ENCODE measurements at places on chromosomes 6 and 20.
A peak's percentile ranks its signal among the peaks of the same experiment; 100 is the strongest.

- DNase-seq: no peak
Observed at GRCh38 chr20:63612276-63612931, 14.5 kb downstream of the GMEB2 start.

GRCh38 chr6:143058987-143059386 lies 1.7 kb upstream of the AIG1 start:
- no peak for DNase-seq

- no peak for DNase-seq
Observed at GRCh38 chr20:33553516-33553915, 63.6 kb downstream of the CBFA2T2 start.

DNA sequence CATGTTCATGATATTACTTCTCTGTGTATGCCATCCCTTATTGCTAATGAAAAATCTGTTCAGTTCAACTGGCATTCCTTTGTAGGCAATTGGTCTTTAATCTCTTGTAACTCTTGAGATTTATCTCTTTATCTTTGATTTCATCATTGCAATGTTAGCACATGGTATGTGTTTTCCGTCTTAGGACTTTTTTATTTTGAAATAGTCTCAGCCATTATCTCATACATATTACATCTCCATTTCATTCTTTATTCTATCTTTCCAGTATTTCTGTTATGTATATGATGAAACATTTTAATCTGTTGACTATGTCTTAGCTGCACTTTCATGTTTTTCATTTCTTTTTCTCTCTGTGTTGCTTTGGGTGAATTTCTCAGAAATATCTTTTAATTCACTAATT lies 58.1 kb downstream of the VSTM2L start:
- no peak for DNase-seq

DNA sequence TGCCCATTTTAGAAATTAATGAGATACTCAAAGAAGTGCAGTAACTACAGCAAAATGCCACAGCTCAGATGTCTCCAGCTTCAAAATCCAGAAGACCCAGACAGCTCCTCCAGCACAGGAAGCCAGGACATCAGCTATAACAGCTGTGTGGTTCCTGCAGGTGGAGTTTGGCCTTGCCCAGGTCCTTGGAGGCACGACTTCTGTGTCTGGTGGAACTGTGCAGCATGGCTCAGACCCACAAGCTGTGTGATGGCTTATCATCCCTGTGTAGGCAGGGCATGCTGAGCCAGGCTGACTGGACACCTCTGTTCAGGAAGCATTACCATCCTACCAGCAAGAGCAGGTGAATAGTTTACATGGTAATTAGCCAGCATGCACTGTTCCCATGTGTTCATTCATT lies 26.5 kb upstream of the CD93 start:
- DNase-seq: no peak

- no peak for DNase-seq
Observed at GRCh38 chr6:41583565-41583964, 37.4 kb downstream of the FOXP4 start.

GRCh38 chr6:33845031-33845745 lies 41.4 kb upstream of the MLN start:
- DNase-seq: no peak

DNA sequence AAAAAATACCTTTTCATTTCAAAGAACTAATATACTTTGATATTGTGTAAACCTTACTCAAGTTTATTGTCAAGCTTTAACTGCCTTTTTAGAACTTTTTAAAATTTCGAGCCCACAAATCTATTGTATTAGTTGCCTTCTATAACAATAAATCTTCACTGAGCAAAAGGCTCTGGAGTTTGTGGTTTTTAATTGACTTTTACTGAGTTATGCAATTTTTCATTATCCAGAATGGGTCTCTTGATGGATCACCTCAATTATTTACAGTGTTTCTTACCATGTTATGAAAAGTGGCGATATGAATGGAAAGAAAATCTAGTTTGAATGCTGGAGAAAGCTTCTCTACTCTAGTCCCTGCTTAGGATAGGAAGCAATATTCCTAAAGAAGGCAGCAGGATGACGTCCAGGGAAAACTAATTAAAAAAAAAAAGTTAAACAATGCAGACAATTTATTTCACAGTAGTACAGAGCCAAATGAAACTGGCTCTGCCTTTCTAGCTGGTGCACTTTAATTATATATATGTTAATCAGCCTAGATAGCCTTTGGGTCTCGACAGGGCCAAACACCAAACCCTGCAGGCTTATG lies 5.0 kb downstream of the ID4 start:
- no peak for DNase-seq

GRCh38 chr6:161162722-161163121 lies 111.1 kb downstream of the AGPAT4 start:
- no peak for DNase-seq

GRCh38 chr20:36102809-36103596 lies 51.5 kb upstream of the EPB41L1 start:
- no peak for DNase-seq

- DNase-seq: no peak
Observed at GRCh38 chr6:158323561-158323958, 11.3 kb downstream of the TULP4 start.

DNA sequence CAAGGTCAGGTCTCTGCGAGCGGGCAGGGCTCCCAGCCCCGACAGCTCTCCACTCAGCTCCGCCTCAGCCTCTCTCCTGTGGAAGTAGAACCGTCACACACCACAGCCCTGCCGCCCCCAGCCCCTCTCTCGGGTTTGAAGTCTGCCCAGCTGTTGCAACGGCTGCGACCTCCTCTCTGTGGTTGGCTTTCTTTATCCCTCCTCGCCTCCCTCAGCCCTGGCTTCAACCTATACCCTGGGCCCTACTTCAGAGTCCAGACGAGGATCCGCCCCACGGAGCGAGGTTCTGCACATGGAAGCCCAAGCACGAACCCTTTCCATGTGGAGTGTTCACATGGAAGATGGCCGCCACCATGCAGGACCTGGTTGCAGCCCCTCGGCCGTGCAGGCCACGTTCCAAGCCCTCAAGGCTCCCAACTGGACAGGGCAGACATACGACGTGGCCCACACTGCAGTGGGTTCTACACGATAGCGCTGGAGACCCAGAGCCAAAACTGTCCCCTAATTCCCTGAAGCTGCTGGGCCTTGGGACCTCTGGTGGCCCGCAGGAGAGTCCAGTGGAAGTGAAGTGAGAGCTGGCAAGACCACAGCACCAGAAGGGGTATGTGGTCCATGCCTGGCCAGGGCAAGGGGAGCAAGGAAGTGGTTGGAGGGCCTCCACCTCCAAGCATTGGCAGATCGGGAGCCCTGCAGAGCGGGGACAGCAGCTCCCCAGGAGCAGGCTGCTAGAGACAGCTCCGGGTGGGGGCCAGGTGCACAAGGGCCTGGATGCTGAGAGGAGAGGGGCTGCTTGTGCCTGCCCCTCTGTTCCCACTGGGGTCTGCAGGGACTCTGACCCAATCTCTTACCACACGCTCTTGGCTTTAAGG lies 69.8 kb downstream of the GINS1 start:
- DNase-seq: no peak

- peak; percentile 32 for DNase-seq
Observed at GRCh38 chr6:1396952-1397868, 7.8 kb downstream of the FOXF2 start.

- DNase-seq: no peak
Observed at GRCh38 chr6:88599571-88599970, 363.8 kb downstream of the RNGTT start.

- no peak for DNase-seq
Observed at GRCh38 chr6:37657112-37657886, 40.4 kb downstream of the MDGA1 start.

DNA sequence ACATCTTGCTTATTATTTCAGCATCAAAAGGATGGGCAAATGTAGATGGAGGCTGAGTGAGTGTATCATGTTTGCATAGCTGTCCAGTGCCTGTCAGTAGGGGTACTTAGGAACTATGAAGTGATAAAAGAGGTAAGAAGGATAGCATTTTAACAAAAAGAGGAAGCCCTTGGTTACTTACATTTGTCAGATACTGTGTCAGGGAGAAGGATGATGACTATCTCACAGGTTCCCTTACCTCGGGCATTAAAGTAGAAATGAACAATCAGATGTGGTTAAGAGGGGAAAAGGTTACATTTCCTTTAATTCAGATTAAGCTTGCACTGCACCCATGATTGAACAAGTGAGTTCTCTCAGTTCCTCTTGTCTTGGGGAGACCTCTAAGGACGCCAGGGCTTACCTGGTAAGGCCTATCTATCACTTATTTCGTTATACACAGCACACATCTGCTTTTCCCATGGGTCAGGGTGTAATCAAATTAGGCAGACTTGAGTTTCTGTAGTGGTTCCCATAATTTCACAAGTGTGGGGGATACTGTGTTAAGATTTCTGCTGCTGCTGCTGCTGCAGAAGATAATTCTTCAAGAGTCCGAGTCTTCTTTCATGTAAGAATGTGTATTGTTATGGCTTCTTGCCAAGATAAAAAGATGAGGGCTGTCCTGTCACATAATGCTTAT lies 4.5 kb downstream of the FOXO3 start:
- DNase-seq: no peak

DNA sequence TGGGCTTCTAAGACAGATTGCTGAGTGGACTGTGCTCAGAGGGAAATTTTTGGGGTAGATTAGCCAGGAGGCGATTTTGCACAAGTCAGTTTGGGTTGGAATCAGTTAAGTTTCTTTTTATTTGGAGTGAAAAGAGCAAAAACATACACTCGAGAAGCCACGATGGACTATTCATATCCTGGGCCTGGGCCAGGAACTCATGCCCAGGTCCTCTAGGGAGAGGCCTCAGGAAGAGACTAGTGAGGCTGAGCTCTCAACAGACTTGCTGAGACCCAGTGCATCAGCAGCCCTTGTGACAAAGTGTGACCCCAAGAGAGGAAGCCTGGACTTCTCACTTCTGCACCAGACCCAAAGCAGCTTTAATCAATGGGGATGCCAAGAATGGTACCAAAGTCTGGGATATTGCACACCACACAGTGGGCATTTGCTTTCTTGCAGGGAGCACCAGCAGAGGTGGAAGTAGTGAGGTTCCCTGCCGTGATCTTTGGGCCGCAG lies 61.6 kb upstream of the MAFB start:
- DNase-seq: no peak

- DNase-seq: no peak
Observed at GRCh38 chr6:107658920-107659865, 164.9 kb downstream of the SCML4 start.

DNA sequence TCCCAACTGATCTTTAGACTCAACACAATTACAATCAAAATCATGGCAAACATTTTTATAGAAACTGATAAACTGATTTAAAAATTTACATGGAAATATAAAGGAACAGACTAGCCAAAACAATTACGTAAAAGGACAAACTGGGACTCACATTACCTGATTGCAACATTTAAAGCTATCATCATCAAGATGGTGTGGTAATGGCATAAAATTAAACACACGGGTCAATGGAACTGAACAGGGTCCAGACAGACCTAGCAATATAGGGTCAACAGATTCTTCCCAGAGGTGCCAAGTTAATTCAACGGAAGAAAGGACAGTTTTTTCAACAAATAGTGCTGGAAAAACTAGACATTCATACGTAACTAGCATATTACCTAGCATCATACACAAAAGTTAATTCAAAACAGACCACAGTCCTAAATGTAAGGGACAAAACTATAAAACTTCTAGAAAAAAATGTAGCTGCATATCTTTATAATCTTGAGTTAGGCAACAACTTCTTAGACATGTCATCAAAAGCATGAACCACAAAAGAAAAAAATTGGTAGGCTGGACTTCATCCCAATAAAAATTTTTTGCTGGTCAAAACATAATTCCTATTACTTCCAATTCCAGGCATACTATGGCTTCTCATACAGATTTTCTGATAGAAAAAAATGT lies 147.4 kb upstream of the BEND6 start:
- no peak for DNase-seq

Data from stimulated activated CD4-positive, alpha-beta T cell treated with anti-CD3 and anti-CD28 coated beads, Interleukin-1b, Interleukin-23, amount 100 ng/mL, for 1 hour (primary cell).